Spinal cord (tissue), 10 donors: ENCODE measurements at places on chromosomes 6 and 20. TPM values are rescaled to one million over a fixed set of nuclear protein-coding genes. Genes with fewer than 3 reads are reported as not detected.

The MEP1A gene
- total RNA-seq, result not detected

The PAK5 gene
- total RNA-seq, result 10.5 TPM

The PRND gene
- 27.0 TPM for total RNA-seq

The DOK5 gene
- 28.8 TPM for total RNA-seq

The CRISP3 gene
- 5.4 TPM for total RNA-seq

The TRIM15 gene
- total RNA-seq, result not detected

DNA sequence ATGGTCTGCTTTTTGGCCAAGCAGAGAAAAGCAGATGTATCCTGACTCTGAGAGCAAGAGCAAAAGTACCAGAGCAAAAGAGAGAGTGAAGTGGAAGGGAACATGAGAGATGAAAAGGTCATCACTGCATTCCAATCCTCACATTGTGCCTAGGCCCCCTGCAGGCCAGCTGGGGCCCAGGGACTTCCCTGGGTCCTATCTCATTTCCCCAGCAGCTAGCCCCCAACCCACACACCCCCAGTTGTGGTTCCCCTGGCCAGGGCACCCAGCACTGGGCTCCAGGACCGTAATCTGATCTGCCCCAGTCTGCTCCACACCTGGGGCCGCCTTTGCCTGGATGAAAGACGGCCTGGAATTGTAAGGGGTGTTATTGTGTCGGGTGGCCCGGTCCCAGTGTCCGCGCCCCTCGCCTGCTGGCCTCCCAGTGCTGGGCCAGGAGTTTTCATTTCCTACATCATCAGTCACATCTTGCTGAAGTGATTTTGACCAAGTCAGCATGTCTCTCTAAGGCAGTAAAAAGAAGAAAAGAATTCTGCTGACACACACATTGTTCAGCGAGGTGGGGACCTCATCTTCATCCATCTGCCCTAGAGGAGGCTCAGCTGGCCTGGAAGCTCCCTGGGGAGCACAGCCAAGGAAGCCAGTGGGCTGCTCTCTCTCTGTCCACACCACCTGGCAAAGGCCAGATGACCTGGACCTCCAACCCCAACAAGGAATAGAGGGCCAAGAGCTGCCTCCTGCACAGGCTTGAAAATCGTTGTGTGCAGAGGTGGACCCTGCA, 4.0 kb upstream of the BMP7 start:
- peaks cover 31% of the 10 kb centered on the region for H3K4me1 ChIP-seq
- peak overlapping the region; percentile 25 for H3K27ac ChIP-seq
- no peaks in the 10 kb centered on the region for H3K36me3 ChIP-seq
- peaks cover 28% of the 10 kb centered on the region for H3K27me3 ChIP-seq

DNA sequence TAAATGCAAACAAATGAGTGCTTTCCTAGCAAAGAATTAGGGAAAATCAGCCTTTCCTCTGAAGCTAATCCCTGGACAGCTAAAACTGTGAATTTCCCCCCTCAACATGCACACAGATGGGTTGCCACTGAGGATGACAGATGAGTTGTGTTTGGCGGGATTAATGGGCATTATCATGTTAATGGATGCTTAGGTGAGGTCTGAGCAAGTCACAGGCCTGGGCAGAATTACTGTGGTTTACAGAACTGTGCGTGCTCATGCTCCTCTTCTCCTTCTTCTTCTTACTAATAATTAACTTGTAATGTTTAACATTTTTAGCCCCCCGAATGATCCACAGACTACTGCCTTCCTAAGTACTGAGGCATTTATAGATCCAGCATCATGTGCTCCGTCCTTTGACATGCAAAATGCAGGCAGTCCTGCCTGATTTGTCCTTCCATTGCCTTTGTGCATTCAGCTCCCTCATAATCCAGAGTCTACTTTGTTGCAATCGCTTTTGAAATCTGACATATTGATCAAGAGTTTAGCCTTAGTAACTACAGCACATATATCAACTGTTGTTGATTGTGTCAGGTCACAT, 753.4 kb upstream of the MMS22L start:
- H3K36me3 ChIP-seq, result no peaks in the 10 kb centered on the region
- no peak overlapping the region for H3K4me3 ChIP-seq

DNA sequence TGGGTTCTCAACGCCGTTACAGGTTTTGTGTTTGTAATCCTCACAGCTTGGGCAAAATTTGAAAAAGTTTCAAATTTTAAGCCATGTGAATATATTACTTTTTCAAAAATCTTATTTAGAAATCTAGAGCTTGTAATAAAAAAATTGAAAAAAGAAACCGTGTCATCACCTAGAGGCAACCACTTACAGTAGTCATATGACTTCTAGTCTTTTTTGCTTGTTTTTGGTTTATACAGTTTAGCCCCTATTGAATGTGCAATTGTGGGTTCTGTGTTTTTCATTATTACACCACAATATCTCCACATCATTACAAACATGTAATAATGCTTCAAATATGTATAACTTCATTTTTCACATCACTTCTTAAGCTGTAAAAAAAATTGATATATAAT, 888 bp downstream of the DYNLRB1 start:
- H3K27me3 ChIP-seq, result no peaks in the 10 kb centered on the region
- no peak for DNase-seq
- H3K27ac ChIP-seq, result peak overlapping the region; percentile 92
- peak overlapping the region; percentile 88 for H3K4me3 ChIP-seq

- H3K36me3 ChIP-seq, result no peaks in the 10 kb centered on the region
- H3K4me3 ChIP-seq, result peak overlapping the region; percentile 12
- DNase-seq, result no peak
Observed at GRCh38 chr6:27422651-27423332, 34.2 kb downstream of the ZNF391 start.
